NCI-H510A treated with DMSO at 0.1 percent for 48 hours (cell line): ENCODE measurements at places on chromosomes 11 and 22.

DNA sequence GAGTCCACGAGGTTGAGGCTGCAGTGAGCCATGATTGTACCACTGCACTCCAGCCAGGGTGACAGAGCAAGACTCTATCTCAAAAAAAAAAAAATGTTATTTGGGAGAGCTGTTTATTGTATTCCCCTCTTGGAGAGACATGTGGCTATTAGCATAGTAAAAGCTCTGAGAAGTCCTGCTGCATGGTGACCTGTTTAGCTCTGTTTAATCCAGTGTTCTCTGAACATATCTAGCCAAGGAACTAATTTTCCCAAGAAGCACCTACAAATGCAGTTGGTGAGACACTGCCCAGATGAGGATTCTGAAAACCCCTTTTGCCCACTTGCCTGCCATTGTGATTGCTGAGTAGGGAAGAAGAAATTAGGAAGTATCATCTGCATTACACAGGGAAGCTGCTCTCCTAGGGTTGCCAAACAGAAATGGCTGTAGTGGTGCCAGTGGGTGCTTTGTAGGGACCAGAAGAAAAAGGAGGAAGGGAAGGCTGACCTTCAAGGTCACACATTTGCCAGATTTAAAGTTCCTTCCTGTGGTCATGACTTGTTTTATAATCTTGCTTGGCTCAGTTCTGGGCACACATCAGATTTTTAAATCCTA, 15.7 kb downstream of the TIMP3 start:
- no peak for DNase-seq

DNA sequence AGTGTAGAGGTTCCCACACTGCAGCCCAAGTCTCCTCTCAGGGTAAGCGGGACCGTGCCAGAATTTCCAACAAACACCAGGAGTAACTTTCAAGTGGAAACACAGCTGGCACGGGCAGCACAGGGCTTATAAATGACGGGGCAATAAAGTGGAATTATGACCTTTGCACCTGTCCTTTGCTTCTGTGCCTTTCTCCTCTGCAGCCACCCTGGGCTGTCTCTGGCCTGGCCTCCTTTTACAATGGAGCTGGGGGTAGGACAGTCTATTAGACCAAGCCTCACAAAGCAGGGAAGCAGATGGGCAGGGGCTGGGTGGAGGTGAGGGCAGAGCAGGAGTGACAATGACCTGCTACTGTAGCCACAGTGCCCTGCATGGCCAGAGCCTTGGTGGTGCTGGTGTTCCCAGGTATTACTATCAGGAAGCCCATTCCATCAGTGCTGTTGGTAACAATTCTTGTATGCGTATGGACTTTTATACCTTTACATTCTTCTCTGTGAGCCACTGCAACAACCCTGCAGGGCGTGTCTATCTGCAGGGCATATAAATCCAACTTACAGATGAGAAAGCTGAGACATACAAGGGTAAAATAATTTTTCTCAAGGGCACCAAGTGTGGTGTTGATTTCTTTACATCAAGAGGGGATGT, 387.8 kb downstream of the CTTN start:
- no peak for DNase-seq

DNA sequence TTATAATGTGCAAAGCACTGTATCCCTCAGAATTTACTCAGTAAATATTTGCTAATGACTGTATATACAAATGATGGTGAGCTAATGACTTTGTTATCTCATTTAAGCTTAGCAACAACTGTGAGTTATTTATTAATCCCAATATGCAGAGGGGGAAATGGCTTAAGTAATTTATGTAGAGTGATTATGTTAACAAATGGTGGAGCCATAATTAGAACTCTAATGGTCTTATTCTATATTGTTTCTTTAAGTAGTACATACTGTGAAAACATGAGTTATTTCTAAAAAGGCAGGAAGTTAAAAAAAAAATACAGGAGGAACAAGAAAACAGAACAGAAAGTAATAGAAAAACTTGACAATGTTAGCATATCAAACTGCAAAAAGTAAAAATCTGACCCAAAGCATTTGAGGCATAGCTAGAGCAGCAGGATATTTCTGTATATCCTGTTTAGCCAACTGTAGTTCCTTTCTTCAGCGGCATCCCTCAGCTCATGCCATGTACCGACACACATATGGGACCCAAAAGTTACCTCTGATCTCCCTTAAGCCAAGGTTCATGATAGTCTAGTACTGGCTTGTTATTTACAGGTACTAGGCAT, 94.2 kb downstream of the FCHSD2 start:
- no peak for DNase-seq

DNA sequence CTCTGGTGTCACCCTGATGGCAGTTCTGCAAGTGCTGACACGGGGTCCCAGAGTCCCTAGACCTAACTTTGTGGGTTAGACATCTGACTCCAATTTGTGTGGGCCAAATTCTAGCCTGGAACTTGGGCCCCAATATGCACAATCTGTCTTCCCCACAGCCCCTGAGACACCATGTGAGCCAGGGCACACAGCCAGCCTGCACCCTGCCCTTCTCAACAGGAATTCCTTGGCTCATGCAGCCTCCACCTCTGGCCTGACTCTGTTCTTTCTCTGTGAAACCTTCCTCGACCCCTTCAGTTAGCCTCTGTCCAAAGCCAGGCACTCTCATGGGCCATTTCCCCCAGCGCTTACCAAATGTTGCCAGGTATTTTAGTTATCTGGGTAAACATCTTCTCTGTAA, 59.1 kb upstream of the POU2AF1 start:
- no peak for DNase-seq

DNA sequence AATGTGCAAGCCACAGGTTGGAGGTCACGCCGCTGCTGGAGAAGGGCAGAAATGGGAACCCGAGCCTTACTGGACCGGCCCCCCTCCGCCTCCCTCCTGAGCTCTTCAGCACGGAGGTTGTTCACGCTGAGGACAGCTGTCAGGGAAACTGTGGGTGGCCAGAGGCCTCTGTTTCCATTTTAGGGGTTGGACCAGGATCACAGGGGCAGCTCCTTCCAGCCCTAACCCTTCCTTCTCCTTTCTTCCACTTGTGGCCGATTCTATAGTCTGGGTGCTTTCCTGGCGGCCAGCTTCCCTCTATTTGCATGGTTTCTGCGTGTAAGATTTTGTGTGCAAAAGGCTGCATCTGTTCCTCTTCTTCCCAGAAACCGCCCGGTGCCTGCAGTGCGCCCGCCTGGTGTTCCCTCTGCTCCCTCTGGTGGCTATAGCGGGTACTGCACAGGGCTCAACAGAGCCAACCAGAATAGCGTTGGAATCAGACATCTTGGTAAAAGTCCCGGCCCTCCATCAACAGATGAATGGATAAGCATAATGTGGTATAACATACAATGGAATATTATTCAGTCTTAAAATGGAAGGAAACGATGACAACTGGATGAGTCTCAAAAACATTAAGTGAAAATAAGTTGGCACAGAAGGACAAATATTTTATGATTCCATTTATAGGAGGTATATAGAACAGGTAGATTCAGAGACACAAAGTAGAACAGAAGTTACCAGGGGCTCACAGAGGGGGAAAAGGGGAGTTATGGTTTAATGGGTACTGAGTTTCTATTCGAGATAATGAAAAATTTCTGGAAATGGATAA, 8.4 kb upstream of the SLC22A8 start:
- peak; percentile 20 for DNase-seq

DNA sequence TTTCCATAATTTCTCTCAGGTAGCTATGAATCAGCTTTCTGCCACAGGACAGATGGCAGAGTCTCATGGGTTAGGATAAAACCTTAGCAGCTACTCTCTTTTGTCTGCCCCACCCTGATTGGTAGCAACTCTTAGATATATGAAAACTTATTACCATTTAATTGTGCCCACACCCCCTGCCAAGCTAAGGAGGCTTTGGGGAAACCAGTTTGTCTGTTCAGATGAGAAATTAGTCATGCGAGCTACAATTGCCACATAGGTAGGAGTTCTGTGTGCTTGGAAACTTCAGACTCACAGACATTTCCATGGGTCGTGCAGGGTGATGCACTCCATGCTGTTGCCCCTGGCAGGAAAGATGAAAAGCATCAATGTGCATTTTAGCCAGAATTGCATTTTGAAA, 39.9 kb downstream of the CD44 start:
- DNase-seq = no peak

DNA sequence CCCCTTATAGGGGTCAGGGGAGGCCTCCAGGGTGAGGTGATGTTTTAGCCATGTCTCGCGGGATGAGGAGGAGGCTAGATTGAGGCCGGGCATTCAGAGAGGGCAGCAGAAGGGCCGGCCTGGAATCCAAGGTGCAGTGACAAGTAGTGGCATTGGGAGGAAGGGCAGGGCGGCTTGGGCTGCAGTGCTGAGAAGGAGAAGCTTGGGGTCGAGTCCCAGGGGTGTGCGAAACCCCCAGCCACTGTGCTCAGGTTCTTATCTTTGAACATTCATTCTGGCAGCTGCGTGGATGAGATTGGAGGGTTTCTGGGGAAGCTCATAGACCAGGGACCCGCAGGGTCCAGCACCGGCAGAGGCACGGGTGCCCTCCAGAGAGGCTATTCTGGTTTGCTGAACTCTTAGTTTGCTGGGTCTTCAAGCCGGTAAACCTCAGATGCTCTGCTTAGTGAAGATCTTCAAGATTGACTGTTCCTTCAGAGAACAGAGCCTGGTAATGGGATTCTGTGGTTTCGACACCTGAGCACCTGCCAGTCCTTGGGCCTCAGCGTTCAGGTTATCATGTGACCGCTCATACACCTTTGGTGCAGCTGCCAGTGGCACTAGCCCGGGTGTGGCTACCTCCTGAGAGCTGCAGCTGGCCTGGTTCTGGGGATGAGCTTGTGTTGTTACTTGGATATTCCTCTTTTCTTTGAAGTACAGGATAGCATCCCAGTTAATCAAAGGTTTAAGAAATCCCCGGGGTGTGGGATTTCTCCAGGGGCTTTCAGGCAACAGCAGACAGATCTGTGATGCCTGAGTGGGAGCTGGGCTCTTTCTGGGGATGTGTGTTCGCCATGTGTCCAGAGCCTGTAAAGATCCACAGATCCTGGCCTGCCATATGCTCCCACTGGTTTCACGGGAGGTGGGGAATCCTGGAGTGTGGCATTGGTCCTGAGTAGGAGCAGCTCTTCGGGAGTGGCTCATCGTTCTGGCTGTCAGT, 152.8 kb downstream of the TBC1D22A start:
- peak; percentile 67 for DNase-seq

DNA sequence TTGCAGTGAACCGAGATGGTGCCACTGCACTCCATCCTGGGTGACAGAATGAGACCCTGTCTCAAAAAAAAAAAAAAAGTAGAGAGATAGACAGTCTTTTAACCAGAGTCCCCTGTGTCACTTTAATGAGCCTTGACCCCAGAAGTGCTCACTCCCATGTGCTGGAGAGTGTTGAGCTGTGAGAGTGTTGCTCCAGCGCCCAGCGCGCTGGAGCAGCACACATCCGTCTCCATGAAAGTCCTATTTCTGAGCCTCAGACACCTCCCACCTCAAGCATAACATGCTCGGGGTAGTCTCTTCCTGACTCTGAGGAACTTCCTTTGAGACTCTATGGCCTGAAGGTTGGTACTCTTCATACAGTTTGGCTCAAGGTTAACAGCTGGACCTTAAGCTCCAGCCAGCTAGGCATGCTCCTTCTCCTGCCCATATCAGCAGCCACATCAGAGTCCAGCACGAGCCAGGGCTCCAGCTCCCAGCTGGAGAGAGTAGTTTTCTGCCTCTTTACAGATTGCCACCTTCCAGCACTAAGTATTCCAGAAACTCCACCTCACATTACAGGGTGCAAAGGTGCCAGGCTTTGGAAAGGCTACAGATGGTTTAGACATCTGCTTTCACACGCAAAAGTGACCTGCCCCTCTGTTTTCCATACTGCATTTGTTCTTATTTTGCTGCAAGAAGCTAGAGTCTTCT, 29.4 kb upstream of the UBASH3B start:
- no peak for DNase-seq

DNA sequence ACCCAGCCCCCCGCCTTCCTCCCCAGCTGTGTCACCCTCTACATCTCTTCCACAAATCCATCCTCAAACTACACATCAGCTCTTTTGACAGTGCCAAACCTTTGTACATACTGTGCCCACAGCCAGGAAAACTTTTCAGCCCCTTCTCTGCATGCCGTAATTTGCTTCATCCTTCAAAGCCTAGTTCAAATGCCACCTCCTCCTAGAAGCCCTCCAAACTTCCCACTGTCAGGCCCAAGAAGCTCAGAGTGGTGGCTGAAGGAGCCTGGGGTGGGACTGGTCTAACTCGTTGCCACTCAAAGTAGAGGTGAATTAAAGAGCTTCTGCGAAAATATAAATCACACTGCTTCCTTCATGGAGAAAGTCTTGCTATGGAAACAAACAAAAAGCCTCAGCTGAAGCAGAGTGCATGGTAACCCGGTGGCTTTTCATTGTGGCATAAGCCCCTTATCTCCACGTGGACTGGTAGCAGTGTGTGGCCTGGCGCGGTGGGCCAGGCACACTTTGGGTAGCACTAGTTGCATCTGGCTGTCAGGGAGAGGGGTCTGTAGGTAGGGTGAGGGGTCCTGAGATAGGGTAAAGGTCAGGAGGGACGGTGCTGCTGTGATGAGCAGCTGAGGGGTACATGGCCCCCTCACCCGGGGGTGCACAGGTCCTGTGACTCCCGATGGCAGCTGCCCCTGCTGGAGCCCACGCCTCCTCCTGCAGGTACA, 76.9 kb downstream of the MYO7A start:
- no peak for DNase-seq

GRCh38 chr11:8833568-8834315, 77.2 kb upstream of the AKIP1 start:
- DNase-seq = no peak

- DNase-seq = no peak
Observed at GRCh38 chr11:126210871-126211235, 597 bp downstream of the RPUSD4 start.
